Nephron progenitor cell (in vitro differentiated cells): ENCODE measurements at places on chromosomes 5 and 9.

DNA sequence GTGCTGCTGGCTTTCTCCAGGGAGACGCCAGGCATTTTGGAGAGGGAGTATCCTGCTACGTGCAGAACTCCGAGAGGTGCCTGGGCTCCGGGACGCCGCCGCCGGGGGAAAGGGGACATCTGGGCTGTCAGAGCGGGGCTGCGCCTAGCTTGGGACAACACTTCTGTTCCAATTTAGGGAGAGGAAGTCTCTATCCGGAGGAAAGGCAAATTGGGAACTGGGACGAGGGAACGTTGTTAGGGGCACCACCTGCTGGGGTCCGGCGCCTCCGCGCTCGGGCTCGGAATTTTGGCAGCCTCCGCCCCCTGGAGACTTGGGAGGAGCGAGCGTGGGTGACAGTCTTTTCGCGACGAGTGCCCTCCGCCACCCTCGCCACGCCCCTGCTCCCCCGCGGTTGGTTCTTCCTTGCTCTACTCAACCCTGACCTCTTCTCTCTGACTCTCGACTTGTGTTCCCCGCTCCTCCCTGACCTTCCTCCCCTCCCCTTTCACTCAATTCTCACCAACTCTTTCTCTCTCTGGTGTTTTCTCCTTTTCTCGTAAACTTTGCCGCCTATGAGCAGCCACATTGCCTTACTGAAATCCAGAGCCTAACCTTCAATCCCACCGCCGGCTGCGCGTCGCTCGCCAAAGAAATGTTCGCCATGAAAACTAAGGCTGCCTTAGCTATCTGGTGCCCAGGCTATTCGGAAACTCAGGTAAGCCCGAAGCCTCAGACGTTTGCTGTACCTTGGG lies 1.6 kb downstream of the TSLP start:
- DNase-seq = peak; percentile 84

DNA sequence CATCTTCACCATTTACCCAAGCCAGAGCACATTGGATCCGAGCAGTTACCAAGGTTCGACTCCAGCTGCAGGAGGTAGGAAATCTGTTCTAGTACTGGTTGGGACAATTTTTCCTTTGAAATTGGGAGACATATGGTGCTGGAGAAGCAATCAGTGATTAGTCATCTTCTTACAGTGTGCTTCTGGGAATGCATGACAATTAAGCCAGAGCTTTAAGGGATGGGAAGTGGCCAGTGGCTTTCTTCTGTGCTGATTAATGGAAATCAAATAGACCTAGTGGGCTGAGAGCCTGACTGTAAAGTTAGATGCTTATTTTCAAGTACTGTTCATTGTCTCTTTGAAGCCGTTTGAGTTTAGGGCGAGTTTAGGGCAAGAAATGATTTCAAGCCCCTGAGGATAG lies 152.1 kb downstream of the UNC13B start:
- DNase-seq = no peak

DNA sequence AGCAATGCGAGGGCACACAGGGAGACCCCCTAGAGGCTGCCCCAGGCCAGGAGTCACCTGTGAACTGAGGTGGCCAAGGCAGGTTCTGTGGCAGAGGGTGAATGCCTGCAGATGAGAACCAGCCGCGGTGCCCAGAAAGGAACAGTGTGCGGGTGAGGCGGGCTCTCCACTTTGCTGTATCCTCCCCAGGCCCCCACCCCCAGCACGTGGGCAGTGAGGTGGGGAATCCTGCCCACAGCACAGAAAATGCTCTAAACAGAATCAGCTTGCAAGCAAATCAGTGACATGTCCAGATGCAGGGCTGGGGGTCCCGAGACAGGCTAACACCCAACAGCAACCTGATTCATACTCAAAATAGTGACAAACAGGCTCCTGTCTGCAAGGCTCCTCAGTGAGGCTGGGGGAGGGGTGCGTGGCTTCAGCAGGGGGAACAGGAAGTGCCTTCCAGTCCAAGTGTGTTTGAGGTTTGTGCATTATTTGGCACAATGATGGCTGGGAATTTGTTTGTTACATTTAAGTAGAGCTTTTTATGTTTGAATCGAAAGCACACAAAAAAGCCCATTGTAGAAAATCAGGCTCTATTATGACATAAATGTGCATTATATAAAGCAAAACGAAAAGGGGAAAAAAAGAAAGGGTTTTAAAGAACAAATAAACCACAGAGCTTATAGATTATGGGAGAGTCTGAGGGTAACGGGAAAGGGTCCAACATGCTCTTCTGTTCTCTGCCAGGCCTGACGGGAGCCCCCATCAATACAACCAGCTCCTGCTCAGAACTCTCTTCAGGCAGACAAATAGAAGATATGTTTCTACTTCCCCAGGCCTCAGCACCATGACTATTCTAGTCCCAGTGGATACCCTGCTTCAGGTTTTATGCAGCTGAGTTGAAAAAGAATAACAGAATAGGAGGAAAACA lies 201.3 kb downstream of the HSD17B3 start:
- DNase-seq = no peak

DNA sequence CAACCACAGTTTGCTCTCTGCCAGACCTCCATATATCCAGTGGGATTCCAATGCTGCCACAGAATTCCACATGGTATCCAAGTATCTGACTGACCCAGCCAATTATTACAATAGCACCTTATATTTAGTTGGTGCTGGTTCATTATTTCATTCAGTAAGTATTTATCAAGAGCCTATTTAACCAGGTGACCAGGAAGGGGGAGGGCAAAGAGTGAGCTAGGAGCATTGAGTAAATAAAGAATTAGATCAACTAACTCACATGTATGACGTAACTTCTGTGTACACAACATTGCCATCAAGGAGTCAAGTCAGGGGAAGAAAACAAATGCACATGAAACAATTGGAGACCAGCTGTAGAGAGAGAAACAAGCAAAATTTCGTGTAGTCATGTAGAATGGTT lies 207.1 kb upstream of the PAPPA start:
- DNase-seq = no peak

GRCh38 chr9:129885018-129885669 lies 49.9 kb downstream of the USP20 start:
- no peak for DNase-seq

DNA sequence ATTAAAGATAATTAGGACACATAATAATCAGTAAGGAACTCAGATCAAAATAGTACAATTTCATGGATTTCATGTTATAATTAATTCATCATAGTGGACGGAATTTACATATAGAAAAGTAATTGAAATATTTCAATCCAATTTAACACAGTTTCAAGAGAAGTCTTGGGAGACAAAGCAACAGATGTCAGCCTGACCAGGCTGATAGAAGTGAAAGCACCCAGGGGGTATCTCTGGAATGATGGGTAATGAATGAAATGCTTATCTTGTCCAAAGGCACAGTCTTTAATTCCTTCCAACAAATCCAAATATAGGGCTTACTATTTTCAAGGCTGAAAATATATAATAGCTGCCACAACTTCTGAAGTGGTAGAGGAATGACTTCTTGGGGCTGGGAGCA lies 629.3 kb upstream of the RGMB start:
- no peak for DNase-seq

- peak; percentile 40 for DNase-seq
Measured at GRCh38 chr9:95626885-95627558, 110.3 kb upstream of the PTCH1 start.
